Mesothelial cell of epicardium (in vitro differentiated cells): ENCODE measurements at places on chromosomes 5 and 9. TPM values are rescaled to one million over a fixed set of nuclear protein-coding genes. Genes with fewer than 3 reads are reported as not detected.

DNA sequence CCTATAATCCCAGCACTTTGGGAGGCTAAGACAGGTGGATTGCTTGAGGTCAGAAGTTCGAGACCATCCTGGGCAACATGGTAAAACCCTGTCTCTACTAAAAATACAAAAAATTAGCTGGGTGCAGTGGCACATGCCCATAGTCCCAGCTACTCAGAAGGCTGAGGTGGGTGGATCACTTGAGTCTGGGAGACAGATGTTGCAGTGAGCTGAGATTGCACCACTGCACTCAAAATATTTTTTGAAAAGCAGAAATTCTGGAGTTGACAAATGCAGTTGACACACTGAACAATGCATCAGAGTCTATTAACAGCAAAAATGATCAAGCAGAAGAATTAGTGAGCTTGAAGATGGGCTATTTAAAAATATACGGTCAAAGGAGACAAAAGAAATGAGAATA, 35.5 kb downstream of the NDUFAF2 start:
- DNase-seq = no peak

DNA sequence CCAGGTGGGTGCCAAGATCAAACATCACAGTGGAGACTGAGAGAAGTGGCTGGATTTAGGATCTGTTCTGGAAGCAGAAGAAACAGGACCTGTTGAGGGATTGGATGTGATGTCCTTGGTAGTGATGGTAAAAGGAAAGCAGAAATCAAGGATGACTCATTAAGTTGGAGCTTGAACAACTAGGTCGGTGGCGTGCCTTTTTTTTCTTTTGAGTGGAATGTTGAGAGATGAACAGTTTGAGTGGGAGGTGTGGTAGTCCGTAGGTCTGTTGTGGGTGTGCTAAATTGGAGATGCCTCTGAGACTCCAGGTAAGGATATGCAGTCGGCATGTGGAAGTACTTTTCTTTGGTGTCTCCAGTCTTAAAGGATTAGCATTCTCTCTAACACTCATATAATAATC, 92.1 kb upstream of the IL12B start:
- no peak for DNase-seq

DNA sequence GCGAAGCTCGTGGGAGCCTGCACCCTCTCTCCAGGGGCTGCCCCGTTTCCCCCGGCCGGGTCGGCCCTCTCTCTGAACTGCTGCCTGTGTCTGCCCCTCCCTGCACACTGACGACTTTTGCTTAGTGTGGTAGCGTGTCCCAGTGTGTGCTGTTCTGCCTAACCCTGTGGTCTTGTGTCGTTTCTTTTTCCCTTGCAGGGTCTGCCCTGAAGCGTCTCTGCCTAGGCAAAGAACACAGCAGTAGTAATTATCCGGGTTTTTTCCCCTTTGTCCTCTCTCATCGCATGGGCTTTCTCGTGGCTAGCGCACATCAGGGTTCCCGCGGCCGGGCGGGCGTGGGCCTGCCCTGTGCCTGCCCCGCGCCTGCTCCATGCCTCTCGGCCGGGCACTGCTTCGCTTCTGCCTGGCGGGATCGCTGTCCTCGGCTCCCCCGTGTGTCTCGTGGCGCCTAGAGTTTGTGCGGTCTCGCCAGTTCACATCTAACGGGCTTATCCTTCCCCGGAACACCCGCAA, 122.7 kb downstream of the WNK2 start:
- no peak for DNase-seq

GRCh38 chr9:21580636-21581378, 98.7 kb upstream of the IFNE start:
- DNase-seq = no peak

- no peak for DNase-seq
These were observed 86.9 kb downstream of the NR6A1 start for GRCh38 chr9:124684169-124684568.

DNA sequence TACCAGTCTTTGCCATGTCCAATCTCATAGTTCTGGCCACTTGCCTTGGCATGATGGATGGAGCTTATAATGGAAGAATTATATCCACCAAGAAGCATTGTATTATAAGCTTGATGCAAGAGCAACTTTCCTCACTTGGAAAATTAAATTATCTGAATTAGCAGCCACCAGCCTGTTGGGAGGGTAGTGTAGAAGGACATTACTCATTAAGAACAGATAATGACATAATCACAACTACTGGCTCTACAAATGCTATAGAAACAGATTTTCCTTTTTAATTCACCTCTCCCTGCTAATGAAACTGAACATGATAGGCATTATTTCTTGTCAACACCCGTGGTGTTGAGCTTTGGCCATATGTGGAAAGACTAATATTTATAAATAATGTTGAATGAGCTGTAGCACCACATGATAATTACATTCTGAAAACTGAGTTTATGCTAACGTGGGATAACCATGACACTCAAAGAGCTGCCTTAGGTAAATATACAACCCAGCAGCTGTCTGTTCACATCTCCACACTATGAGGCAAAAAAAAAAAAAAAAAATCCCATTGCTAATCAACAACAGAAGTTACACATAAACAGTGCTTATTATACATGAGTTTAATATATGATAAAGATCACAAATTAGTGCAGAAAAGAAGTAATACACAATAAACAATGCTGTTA, 48.1 kb upstream of the NR4A3 start:
- no peak for DNase-seq

- no peak for DNase-seq
These were observed 12.8 kb downstream of the FABP6 start for GRCh38 chr5:160242145-160242544.

GRCh38 chr5:133921069-133921468, 47.4 kb downstream of the C5orf15 start:
- DNase-seq = no peak

GRCh38 chr5:180350711-180351465, 2.2 kb downstream of the GFPT2 start:
- no peak for DNase-seq

GRCh38 chr9:4207123-4207875, 92.6 kb downstream of the GLIS3 start:
- DNase-seq = no peak

DNA sequence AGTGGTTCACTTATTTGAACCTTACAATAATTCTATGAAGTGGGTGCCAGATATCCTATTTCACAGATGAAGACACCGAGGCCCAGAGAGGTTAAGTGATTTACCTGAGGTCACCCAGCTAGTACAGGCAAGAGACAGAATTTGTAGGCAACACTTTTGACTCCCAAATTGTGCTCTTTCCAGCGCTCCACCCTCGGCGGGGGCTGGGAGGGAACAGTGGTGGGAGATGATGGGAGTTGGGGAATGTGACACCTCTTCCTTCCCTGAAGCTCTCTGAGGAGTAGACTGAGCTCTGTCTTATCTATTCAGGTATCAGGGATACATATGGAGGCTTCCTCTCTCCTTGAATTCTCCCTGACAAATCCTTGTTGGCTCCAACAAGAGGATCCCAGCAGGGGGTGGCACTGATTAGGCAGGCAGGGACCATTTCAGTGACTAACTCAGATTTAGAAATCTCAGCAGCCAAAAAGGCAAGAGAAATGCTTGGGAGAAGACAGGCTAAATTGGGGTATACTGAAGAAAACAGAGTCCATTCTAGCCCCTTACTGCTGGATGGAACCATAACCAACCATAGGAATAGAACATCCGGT, 95.8 kb upstream of the PANK3 start:
- DNase-seq = no peak

- DNase-seq = no peak
These were observed 380.3 kb upstream of the TNC start for GRCh38 chr9:115498303-115498702.

GRCh38 chr9:73229543-73229942, 77.9 kb downstream of the ANXA1 start:
- no peak for DNase-seq

- no peak for DNase-seq
These were observed 11.2 kb downstream of the LRRC26 start for GRCh38 chr9:137158625-137159024.

DNA sequence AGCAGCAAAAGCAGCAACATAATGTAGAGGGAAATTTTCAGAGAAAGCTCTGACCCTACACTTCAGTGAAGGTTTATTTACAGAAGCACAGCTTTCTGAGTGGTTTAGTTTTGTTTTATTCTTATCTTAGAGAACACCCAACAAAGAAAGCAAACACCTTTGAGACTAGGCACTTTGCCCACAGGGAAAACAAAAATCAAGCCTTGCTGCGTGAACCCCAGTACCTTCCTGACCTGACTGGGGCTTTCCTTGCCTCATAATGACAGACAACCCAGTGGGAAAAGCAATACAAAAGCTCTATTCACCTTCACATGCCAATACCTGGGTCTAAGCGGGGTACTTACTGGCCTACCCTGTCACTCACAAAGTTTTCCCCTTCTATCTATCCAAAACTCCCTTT, 189.8 kb downstream of the HINT1 start:
- DNase-seq = no peak

CCDC192 gene
- total RNA-seq = 1.8 to 2.1 TPM (median 2.0 TPM) in 3 replicates

MTRR gene
- 40.5 to 44.1 TPM (median 40.7 TPM) in 3 replicates for total RNA-seq
